ENCODE measurements at places on chromosomes 12 and 14. TPM values are rescaled to one million over a fixed set of nuclear protein-coding genes. Genes with fewer than 3 reads are reported as not detected.

KRT82 gene
- not detected for total RNA-seq

ACOT6 gene
- total RNA-seq: not detected

- DNase-seq: no peak
These were observed 67.9 kb upstream of the ATF1 start for GRCh38 chr12:50695961-50696360.

DNA sequence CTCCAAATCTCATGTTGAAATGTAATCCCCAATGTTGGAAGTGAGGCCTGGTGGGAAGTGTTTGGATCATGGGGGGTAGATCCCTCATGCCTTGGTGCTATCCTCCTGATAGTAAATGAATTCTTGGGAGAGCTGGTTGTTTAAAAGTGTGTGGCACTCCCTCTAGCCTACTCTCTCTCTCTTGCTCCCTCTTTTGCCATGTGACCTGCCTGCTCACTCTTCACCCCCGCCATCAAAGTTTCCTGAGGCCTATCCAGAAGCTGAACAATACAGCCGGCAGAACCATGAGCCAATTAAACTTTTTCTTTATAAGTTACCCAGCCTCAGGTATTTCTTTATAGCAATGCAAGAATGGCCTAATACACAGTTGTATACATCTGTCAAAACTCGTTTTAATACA, 62.5 kb downstream of the BCL2L14 start:
- no peak for DNase-seq

GRCh38 chr12:123957196-123957595, 15.4 kb downstream of the CCDC92 start:
- no peak for DNase-seq

GRCh38 chr14:38964630-38965029, 138.4 kb downstream of the SEC23A start:
- no peak for DNase-seq
